CMK (cell line): ENCODE measurements at places on chromosomes 4 and X.
A peak's percentile ranks its signal among the peaks of the same experiment; 100 is the strongest.

- no peak for DNase-seq
Measured at GRCh38 chrX:130676861-130677260, 226.1 kb downstream of the ENOX2 start.

DNA sequence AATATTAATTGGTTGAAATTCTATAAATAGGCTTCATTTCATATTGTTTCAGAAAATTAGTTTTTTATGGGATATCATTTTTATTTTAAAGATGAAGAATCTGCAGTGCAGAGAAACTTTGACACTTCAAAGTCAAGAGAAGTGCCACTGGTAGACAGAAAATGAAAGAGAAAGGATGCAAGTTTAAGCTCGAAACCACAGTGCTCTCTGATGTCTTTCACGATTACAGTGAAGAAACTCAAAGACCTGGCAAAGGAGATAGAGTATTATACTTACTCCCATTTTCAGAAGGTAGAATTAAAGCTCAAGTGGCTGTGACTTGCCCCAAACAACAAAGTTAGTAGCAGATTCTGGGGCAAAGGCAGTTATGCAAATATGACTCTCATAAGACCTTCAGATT, 745.4 kb downstream of the TECRL start:
- no peak for DNase-seq

GRCh38 chr4:88242144-88242543, 42.2 kb downstream of the PPM1K start:
- no peak for DNase-seq

GRCh38 chr4:108959491-108959890, 196.6 kb upstream of the ETNPPL start:
- no peak for DNase-seq

GRCh38 chr4:149595500-149595899, 220.1 kb downstream of the IQCM start:
- DNase-seq, result no peak

GRCh38 chr4:85798012-85798770, 323.2 kb downstream of the ARHGAP24 start:
- DNase-seq, result no peak

DNA sequence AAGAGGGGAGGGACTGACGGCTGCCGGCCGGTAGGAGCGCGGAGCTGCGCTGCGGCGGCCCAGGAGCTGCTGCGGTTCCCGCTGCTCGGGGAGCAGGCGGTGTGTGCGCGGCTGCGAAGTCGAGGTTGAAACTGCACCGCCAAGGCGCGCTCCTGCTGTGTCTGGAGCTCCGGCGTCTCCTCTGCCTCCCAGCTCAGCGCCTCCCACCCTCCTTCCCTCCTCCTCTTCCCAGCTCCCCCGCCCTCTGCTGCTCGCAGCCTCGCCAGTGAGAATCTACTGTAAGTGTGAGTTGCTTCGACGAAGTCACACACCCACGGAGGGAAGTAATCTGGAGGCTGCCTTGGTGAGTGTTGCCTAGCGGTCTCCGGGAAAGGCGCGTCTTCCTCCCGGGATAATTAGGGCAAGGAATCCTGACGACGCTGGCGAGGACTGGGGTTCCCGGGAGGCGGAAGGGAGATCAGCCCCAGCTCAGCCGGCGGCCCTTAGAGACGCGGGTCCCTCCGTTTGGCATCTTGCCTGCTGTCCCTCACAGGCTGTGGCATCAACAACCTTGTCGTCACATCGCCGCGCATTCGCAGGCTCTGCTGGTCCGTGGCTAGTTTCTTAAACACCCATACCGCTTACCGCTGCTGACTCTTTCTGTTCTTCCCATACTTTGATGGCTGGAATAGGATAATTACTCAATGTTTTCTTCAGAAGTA, at the start of gene EPHA5:
Gene EPHA5 (minus strand): TSS at position 159 of the 701 bp plus-strand sequence. CDS start 747 bp downstream, outside the sequence.
- peak; percentile 40 for DNase-seq

- DNase-seq, result no peak
Measured at GRCh38 chrX:41692162-41692749, 3.5 kb downstream of the GPR34 start.
